ENCODE measurements at places on chromosomes 1 and 21.

DNA sequence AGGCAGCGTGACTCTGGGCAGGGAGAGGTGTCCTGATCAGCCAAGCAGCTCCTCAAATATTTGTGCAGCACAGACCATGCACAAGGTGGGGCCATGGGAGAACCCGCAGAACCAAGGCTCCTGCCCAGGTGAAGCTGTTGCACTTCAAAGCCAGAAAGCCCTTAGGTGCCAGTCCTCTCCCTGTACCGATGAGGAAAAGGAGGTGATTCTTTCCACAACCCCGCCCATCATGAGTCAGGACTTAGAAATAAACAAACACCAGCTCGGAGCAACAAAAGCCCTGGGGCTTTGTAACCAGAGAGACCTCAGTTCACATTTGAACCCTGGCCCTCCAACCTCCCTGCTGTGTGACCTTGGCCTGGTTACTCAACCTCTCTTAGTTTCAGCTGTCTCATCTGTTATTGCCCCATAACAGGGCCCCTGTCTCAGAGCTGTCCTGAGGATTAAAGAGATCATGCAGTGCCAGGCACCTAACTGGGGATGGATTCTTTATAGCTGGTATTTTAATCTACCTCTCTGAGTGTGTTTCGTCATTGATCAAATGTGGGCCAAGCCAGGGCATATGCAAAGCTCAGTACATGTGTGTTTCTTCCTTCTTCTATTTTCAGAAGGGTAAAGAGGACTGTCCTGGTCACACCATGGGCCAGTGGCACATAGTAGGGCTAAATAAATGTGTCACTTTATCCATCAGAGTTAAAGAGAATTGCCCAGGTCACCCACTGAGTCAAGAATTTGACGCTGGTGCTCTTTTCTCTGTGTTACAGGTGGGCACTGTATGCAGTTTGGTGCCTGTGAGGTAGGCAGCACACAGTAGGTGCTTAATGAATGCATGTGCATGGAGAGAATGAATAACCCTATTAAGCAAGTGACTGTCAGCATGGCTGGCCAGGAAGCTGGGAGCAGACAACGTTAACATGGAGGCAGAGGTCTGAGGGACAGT is 1.4 kb downstream of the LDLRAD1 start:
- no peak for DNase-seq

GRCh38 chr1:61241411-61241838 is 159.1 kb downstream of the NFIA start:
- DNase-seq: no peak

DNA sequence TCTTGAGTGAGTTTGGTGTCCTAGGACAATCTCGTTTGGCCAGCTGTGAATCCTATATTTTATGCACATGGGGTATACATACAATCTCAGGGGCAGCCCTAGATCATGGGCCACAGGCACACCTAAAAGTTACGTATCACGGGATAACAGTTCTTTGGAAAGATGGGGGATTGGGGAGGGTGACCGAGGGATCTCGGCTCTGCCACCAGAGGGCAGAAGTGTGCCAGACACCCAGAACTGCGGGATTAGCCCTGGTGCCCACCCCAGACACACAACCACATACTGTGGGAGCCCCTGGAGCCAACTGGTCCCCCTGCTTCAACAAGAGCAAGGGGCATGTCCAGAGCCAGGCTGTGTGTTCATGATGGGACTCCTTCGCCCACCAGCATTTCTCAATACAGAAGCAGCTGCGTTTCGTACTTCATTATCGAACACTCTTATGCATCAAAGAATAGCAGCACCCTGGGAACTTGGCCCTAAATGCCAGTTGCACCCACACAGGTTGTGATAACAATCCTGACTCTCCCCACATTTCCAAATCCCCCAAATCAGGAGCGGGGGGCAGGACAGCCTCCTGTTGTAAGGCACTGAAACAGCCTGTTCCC is 37.4 kb downstream of the TMCO4 start:
- DNase-seq: no peak

DNA sequence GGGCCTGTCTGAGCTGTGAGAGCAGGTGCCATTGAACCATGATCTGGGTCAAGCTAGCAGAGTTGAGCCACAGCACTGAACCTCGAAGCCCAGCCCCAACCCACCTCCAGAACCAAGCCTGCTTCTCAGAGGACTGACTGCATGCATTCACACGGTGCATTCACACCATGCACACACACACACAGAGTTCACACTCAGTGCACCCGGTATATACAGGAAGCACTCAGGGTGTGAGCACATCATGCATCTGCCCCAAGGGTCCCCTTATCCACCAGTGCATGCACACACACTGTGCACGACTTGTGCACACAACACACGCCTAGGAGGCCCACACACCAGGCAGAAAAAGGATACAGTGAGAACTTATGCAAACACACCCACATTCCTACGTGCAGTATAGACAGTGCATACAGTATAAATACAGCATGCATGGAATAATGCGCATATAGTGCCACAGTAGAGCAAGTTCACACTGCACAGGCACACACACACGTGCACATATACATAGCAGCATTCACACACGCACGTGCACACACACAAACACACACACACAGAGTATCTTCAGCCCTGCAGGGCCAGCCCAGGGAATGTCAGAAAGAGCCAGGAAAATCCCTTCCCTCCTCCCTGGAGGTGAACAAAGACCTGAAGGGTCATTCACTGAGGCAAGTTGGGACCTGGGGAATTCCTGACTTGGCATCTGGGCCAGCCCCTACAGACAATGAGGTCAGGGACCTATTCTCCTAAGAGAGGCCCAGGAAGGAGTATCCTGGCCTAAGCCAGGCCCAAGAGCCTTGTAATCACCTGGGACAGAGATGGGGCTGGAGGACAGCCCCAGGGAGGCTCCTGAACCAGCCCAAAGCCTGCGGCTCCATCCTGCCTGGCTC is 42.1 kb downstream of the CAMK2N1 start:
- DNase-seq: no peak

DNA sequence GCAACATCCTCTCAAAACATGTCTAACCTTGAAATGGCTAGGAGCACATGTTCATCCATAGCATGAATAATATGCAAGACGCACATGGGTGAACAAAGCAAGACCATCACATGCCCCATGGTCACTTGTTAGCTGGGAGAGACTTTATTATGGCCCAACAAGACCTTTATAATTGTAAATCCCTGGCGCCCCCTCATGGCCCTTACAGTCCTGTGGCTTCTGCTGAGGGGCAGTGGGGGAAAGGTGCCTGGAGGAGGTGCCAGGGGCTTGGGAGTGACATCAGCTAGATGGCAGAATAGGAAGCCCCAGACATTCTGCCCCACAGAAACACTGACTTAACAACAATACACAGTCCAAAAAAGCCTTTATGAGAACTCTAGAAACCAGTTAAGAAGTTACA is 51.7 kb downstream of the CSMD2 start:
- DNase-seq: no peak

- DNase-seq: no peak
These were observed 11.9 kb downstream of the KCNJ10 start for GRCh38 chr1:160058087-160058486.

DNA sequence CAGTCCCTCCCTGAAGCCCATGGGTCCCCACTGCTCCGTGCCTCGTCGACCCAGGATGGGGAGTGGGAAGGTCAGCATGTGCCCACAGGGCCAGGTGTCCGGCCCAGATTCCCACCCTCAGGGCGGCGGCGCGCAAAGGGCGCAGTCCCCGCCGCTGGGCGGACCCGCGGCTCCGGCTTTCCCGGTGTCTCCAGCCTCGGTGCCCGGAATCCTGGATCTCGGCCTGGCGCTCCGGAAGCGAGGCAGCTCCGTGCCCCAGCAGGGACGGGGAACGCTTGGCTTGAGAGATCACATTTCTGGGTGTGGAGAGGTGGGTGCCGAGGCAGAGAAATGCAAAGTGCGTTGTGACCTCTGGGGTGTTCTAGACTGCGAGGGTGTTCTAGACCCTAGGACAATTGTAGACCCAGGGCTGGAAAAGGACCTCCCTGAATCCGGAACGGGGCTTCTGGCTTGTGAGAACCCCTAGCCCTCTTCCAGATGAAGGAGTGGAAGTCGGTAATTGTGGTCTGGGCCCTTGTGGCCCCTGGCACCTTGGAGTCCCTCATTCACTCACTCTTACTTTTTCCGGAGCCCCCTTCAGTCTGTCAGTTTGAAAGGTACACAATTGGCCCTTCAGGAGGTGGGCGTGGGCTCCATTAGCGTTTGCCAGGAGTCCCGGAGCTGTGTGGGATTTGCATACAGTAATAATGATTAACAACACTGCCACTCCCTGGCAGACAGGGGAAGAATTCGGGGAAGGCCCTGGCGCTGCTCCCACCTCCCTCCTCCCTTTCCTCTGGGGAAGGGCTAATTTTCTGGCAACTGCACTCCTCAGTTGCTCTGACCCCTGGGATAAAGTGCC is 1.6 kb upstream of the KCND3 start:
- no peak for DNase-seq

- DNase-seq: no peak
These were observed 43.0 kb upstream of the EGLN1 start for GRCh38 chr1:231465051-231465450.

GRCh38 chr1:116298746-116299145 is 74.3 kb upstream of the ATP1A1 start:
- DNase-seq: no peak

GRCh38 chr21:37808261-37808660 is 108.0 kb downstream of the KCNJ6 start:
- DNase-seq: no peak

- no peak for DNase-seq
These were observed 145.3 kb downstream of the PLPP3 start for GRCh38 chr1:56434025-56434424.

GRCh38 chr1:205188098-205188497 is 23.4 kb downstream of the DSTYK start:
- no peak for DNase-seq

DNA sequence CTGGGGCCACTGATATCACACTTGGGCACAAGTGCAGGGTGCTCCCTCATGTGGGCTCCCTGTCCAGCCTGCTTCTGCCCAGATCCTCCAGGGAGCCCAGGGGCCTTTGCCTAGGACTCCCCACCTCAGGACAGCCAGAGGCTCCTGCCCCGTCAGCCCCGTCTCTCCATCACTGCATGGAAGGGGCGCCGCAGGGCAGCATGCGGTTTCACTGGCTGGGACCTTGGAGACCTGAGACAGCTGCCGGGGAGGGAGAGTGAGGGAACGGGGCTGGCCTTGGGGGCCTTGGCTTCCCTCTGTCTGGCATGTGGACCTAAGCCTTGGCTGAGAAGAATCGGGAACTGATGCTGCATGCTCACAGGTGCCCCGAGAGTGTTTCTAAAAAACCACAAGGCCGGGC is 46.5 kb downstream of the KCNAB2 start:
- DNase-seq: no peak

DNA sequence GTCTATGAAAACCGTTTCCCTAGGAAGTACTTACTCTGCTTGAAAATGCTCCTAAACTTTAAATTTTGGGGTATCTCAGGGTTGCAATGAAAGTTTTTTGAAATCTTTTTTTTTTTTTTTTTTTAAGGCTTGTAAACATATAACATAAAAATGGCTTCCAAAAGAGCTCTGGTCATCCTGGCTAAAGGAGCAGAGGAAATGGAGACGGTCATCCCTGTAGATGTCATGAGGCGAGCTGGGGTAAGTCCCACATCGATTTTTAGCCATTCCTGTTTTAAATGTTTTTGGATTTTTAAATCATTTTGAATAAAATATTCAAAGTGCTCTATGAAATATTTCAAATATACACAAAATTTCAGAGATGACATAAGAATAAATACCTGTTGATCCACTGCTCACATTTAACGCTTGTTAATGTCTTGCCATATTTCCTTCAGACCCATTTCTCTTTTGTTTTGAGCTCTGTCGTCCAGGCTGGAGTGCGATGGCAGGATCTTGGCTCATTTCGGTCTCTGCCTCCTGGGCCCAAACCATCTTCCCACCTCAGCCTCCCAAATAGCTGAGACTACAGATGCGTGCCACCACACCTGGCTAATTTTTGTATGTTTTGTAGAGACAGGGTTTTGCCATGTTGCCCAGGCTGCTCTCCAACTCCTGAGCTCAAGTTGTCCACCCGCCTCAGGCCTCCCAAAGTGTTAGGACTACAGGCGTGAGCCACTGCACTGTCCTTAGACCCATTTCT is 1.3 kb downstream of the PARK7 start:
- DNase-seq: no peak

- DNase-seq: no peak
These were observed 7.2 kb downstream of the IFT25 start for GRCh38 chr1:53938136-53938830.

Measured in Jurkat, Clone E6-1 (cell line).